ENCODE measurements at places on chromosomes 4 and X.
A peak's percentile ranks its signal among the peaks of the same experiment; 100 is the strongest.

- no peak for DNase-seq
Measured at GRCh38 chr4:4868758-4869723, 9.6 kb downstream of the MSX1 start.

DNA sequence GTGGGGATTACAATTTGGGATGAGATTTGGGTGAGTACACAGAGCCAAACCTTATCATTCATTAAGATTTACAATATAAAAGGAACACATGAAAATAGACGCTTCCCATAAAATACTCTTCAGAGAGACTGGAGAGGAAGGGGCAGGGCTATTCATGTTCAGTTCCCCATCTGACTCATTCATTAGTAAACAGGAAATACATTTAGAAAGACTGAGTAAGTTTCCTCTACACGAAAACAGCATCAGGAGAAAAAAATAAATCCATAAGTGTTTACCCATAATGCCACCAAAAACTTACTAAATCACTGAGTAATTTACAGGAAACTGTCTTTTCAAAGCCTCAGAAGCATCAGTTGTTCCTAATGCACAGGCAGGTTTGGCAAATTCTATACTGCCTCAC is 255.4 kb upstream of the CXorf51A start:
- no peak for DNase-seq

DNA sequence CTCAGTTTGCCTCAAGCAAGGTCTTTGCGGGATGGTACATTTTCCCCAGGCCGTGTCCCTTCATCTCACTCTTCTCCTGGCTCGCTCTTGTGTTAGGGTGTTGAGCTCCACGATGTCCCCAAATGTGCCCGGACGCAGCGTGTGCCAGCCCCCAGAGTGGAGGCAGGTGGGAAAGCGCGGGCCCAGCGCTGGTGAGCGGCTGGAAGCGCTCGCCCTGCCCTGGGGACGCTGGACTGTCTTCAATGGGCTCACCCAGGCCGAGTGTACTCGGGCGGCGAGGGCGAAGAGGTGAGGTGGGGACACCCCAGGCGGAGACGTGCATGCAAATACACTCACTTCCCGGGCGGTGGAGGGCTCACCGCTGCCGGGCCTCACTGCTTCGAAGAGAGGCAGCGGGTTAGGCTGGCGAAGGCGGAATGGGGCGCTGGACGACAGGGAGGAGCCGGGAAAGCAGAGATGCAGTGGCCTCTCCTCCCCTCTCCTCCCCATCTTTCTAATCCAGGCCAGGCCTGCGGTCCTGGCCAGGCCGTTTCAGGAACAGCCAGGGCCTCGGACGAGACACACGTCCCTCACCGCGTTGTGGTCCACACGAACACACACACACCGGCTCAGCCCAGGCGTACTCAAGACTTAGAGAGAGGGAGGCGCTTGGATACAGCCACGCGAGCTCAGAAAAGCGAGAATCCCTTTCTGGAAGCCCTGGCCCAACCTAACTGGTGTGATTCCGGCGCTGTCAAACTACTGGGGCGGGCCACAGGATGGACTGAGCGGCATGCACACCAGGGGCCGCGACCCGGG is 2.2 kb downstream of the NKX6-1 start:
- no peak for DNase-seq

- no peak for DNase-seq
Measured at GRCh38 chrX:69505772-69506616, 1.9 kb downstream of the NALF2 start.

- peak; percentile 54 for DNase-seq
Measured at GRCh38 chr4:18689308-18690115, 668.0 kb upstream of the LCORL start.

GRCh38 chrX:105315248-105315647 is 94.8 kb upstream of the TEX13A start:
- DNase-seq = peak; percentile 36

- DNase-seq = no peak
Measured at GRCh38 chr4:138868562-138868961, 147.0 kb upstream of the NOCT start.

- DNase-seq = no peak
Measured at GRCh38 chr4:7197910-7198309, 5.6 kb downstream of the SORCS2 start.

GRCh38 chrX:74593593-74593992 is 20.8 kb downstream of the RLIM start:
- no peak for DNase-seq
